ENCODE measurements at places on chromosomes 16 and 17.

DNA sequence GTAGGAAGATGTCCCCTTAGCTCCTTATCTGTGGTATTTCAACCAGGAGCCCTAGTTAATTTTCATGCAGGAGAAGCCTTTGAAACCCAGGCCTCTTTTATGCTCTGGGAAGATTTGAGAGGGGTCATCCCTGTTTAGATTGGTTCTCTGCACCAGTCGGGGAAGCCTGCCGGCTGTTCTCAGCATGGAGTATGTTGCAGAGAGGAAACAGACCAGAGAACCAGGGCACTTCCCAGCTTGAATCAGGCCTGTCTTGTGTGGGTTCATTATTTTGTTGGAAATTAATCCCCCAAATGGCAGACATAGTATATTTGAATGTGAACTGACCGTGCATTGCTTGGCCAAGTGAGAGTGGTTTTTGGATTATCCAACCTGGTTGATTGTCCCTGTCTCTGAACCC, 1082.1 kb upstream of the RBFOX1 start:
- no peak for DNase-seq

GRCh38 chr17:64054304-64054703, 33.9 kb upstream of the ICAM2 start:
- no peak for DNase-seq

DNA sequence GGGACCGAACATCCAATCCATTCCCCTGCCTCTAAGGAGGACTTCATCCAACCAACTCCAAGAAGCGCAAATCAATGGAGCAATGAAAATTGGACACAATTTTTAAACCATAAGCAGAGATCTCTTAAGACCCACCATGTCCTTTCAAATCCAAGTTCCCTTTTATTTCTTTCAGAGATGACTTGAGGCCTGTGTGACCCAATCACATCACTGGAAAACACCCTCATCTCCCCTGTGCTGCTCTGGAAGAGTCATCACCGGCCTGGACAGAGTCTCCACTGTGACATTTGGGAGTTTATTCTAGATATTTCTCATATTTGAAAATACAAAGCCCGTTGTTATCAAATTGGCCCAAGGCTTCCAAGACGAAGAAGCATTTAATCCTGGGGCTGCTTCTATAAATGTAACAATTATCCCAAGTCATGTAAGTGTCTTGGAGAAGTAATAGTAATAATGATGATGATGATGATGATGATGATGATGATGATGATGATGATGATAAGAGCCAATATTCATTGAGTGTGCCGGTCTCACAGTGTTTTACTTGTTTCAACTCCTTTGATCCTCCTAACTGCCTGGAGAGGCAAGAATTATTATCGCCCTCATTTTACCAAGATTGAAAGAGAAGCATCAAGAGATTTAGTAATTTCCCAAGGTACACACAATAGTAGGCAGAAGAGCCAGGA, 72.1 kb downstream of the COPRS start:
- DNase-seq, result no peak

DNA sequence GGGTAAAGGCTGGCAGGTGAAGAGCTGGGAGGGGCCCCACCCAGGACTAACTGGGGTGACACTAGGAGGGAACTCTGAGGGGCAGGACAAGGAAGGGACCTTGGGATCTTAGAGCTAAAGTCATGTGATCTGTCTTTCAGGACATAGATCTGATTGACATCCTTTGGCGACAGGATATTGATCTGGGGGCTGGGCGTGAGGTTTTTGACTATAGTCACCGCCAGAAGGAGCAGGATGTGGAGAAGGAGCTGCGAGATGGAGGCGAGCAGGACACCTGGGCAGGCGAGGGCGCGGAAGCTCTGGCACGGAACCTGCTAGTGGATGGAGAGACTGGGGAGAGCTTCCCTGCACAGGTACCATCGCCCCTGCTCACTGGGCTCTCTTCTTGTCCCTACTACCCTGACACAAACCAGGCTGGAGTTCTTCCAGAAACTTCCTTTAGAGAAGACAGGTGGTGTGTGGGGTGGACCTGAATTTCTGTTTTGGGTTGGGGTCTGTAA, 8.1 kb downstream of the NFE2L1 start:
- no peak for DNase-seq

Measured in NCI-H524 (cell line).